Activated T-cell treated with anti-CD3 and anti-CD28 coated beads, Interleukin-2, amount 50 U/mL, for 72 hours (primary cell): ENCODE measurements at places on chromosomes 4 and X. TPM values are rescaled to one million over a fixed set of nuclear protein-coding genes. Genes with fewer than 3 reads are reported as not detected.

TRAM1L1 gene
- total RNA-seq = not detected

ADAD1 gene
- not detected for total RNA-seq

LINC00632 gene
- total RNA-seq = 1.4 TPM

CFI gene
- total RNA-seq = 0.17 TPM

CTAG1B gene
- not detected for total RNA-seq

EMCN gene
- total RNA-seq = not detected

AMTN gene
- not detected for total RNA-seq

DCAF8L1 gene
- total RNA-seq = not detected

TMPRSS11A gene
- not detected for total RNA-seq

C4orf36 gene
- not detected for total RNA-seq

DNA sequence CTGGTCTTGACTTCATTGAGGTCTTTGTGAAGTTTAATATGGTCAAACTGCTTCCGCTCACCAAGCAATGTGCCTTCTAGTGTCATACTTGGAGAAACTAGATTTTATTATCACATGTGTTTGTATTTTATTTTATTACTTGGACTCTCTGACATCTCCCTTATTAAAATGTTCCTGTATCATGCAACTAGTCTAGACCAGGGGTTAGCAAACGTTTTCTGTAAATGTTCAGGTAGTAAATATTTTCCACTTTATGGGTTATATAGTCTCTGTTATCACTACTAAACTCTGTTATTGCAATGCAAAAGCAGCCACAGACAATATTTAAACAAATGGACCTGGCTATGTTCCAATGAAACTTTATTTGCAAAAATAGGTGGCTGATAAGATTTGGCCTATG lies 443.8 kb downstream of the MID1IP1 start:
- no peak overlapping the region for H3K4me3 ChIP-seq
- H3K27ac ChIP-seq = no peak overlapping the region
- no peak for DNase-seq
- H3K4me1 ChIP-seq = peaks cover 19% of the 10 kb centered on the region
- H3K36me3 ChIP-seq = peaks cover 4% of the 10 kb centered on the region
- peaks cover 24% of the 10 kb centered on the region for H3K27me3 ChIP-seq

- H3K36me3 ChIP-seq = no peaks in the 10 kb centered on the region
- H3K27ac ChIP-seq = no peak overlapping the region
- no peak for DNase-seq
- H3K27me3 ChIP-seq = peaks cover 78% of the 10 kb centered on the region
- no peaks in the 10 kb centered on the region for H3K4me1 ChIP-seq
These were observed 329.7 kb upstream of the F9 start for GRCh38 chrX:139200793-139201192.

DNA sequence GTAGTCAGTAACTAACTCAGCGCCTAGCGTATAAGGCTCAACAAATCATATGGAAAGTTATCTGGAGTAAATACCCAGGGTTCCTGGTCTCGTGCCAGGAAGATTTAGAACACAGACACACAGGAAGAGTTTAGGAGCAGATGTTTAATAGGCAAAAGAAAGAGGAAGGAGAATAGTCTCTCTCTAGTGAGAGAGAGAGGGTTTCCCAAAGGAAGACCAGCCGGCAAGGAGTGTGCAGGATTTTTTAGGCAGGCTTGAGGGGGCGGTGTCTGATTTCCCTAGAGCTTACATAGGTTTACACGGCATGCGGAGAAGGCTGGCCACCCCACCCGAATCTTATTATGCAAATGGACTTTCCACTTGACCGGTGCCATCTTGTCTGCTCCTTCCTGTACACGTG lies 284.0 kb upstream of the FRG1 start:
- H3K4me3 ChIP-seq = no peak overlapping the region
- H3K27ac ChIP-seq = no peak overlapping the region
- no peak for DNase-seq

DNA sequence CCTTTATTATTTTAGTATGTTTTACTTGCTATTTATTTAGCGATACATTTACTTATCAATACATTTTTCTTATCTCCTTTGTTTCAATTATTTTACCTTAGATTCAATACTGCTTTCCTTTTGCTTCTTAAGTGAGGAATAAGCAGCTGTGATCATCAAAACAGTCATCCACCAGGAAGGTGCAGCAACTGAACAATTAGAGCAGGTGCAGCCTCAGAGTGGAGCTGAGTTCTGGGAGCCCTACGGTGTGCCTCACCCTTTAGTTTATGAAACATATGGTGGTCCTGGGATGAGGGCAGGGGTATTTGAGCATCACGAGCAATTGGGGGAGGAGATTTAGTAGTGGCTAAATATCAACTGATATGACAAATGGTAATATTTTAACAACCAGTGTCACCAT lies 111.0 kb downstream of the FRYL start:
- H3K4me1 ChIP-seq = peaks cover 23% of the 10 kb centered on the region
- no peak overlapping the region for H3K4me3 ChIP-seq
- no peak for DNase-seq
- H3K27me3 ChIP-seq = no peaks in the 10 kb centered on the region

DNA sequence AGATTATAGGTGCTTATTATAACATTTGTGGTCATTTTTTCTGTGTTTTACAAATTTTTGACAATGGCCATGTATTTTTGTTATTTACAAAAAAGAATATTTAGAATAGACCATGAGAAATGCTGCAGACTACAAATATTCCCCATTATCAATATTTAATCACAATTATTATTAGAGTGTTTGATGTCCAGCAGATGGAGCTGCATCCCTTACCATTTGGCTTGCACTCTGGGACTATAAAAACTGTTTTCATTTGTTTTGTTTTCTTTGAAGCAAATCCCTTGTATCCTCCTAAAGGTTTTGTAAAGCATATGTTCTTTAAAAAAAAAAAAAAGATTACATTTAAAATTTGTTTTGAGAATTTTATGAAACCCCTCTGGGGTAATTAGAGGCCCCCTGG lies 85.6 kb upstream of the CXorf66 start:
- no peak overlapping the region for H3K4me3 ChIP-seq
- no peaks in the 10 kb centered on the region for H3K36me3 ChIP-seq
- H3K27me3 ChIP-seq = peaks cover 36% of the 10 kb centered on the region

DNA sequence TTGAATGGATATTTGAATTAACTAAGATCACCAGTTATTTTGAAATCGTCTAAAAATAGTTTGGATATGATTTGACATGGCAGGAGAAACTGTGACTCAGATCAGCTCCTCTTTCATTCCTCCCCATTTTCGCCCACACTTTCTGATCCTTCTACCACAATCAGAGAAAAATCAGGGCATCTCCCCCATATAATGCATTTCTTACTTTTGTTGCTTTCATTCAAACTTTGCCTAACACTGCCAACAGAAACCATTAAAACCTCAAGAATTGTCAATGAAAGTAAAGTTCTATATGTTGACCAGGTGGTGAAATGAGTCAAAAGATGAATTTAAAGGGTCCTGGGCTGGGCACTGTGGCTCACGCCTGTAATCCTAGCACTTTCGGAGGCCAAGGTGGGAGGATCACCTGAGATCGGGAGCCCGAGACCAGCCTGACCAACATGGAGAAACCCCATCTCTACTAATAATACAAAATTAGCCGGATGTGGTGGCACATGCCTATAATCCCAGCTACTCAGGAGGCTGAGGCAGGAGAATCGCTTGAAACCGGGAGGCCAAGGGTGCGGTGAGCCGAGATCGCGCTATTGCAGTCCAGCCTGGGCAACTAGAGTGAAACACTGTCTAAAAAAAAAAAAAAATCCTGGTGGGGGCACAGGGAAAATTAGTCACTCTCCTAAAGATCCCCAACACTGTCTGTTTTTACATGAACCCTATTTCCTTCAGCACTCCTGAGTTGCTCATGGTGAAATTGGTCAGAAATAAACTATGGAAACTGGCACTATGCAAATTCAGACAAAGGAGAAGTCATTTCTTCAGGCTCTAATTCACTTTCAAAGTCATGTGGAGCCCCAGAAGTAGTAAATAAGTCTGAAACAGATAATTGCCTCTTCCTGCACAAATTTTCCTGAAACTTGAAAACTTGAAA lies 122.8 kb upstream of the NOCT start:
- no peak overlapping the region for H3K27ac ChIP-seq
- no peaks in the 10 kb centered on the region for H3K27me3 ChIP-seq
- no peak for DNase-seq
- peak overlapping the region; percentile 6 for H3K4me3 ChIP-seq

GRCh38 chr4:169795585-169795984 lies 37.8 kb upstream of the HPF1 start:
- H3K27me3 ChIP-seq = peaks cover 31% of the 10 kb centered on the region
- H3K4me3 ChIP-seq = no peak overlapping the region
- no peaks in the 10 kb centered on the region for H3K36me3 ChIP-seq
- H3K4me1 ChIP-seq = peaks cover 19% of the 10 kb centered on the region
- DNase-seq = no peak
- no peak overlapping the region for H3K27ac ChIP-seq

DNA sequence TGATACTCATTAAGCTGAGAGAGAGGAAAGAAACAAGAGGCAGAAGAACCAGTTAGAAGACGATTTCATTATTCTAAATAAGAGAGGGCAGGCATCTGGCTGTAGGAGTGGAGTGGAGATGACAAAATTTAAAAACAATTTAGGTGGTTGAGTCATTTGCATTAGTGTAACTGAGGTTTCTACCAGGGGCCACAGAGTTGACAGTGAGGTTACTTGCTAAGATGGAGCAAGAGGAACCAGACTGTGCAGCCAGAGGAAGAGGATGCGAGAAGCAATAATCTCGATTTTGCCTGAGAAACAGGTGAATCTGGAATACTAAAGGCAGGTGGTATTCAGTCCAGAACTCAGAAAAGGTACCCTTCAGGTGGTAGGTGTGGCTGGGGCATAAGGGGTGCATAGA lies 491.9 kb downstream of the MID1IP1 start:
- peak overlapping the region; percentile 19 for H3K4me3 ChIP-seq
- no peak overlapping the region for H3K27ac ChIP-seq
- DNase-seq = no peak
- H3K27me3 ChIP-seq = peaks cover 9% of the 10 kb centered on the region
- H3K36me3 ChIP-seq = peaks cover 26% of the 10 kb centered on the region

GRCh38 chr4:19317377-19317776 lies 934.3 kb upstream of the SLIT2 start:
- H3K36me3 ChIP-seq = no peaks in the 10 kb centered on the region
- H3K27me3 ChIP-seq = no peaks in the 10 kb centered on the region
- DNase-seq = no peak

DNA sequence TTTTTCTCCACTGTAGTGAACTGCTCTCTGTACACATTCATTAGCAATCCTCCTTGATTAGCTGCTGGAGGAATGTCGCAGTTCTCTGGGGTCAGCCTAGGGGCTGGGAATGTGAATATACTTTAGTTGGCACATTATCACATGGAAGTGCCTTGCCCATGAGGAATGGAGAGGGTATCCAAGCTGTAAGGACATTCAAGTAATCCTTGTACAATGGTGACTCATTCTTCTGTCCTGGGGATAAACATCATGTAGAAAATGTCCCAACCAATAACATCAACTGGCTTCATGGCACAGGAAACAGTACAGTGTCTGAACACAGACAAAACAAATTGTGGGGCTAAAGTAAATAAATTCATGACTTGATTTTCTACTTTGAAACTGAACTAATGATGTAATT lies 147.1 kb downstream of the GLRA2 start:
- peaks cover 21% of the 10 kb centered on the region for H3K27me3 ChIP-seq
- no peak overlapping the region for H3K4me3 ChIP-seq
- no peak for DNase-seq
- H3K27ac ChIP-seq = no peak overlapping the region
- H3K36me3 ChIP-seq = no peaks in the 10 kb centered on the region

GRCh38 chrX:121301356-121301755 lies 253.9 kb downstream of the GLUD2 start:
- no peak for DNase-seq
- peaks cover 18% of the 10 kb centered on the region for H3K27me3 ChIP-seq
- no peak overlapping the region for H3K27ac ChIP-seq
- no peaks in the 10 kb centered on the region for H3K36me3 ChIP-seq
- no peaks in the 10 kb centered on the region for H3K4me1 ChIP-seq

DNA sequence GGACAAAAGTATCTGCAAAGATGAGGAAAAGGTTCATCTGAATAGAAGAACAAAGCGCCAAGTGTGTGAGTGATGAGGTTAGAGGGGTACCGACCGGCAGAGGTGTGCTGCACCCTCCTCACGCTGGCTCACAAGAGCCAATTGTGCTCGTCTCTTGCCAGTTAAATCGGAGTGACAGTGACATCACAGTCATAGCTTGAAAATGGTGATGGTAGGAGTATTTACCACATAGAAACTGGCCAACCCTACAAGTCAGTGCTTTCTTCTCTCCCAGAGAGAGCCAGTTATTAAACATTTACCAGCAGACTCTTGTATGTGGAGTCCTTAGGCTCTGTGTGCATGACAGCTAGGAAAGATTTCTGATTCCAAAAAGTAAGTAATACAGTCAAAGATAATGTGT lies 32.4 kb downstream of the CLDN22 start:
- H3K36me3 ChIP-seq = no peaks in the 10 kb centered on the region
- DNase-seq = no peak
- H3K27ac ChIP-seq = no peak overlapping the region
- H3K4me1 ChIP-seq = no peaks in the 10 kb centered on the region
- no peak overlapping the region for H3K4me3 ChIP-seq
- H3K27me3 ChIP-seq = no peaks in the 10 kb centered on the region

- no peak overlapping the region for H3K27ac ChIP-seq
- peaks cover 9% of the 10 kb centered on the region for H3K4me1 ChIP-seq
- H3K36me3 ChIP-seq = no peaks in the 10 kb centered on the region
- no peak for DNase-seq
- H3K4me3 ChIP-seq = no peak overlapping the region
These were observed 112.5 kb upstream of the BMP3 start for GRCh38 chr4:80918004-80918403.

DNA sequence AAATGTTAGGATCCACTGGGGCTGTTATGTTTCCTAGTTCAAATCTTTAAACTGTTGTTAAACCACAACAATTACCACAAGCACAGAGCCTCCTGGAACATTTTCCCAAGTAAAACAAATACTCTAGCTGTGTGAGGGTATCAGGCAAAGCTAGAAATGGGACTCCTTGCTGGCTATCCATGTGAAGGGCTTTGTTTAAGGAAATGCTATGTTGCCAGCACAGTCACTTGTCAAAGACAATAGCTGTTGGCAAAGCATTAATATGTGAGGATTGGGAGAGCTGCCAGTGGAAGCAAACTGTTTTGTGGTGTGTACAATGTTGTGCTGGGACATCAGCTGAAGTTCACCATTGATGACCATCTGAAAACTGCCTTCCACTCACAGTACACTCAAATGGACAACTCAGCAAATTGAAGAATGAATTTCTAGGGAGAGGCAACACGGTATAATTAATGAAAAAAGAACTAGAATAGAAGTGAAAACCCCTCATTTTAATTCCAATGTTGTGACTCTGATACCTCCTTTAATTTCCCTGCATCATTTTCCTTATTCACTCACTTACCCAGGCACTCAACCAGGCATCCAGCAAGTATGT lies 100.8 kb downstream of the ANXA3 start:
- DNase-seq = no peak
- H3K4me1 ChIP-seq = peaks cover 13% of the 10 kb centered on the region
- peaks cover 27% of the 10 kb centered on the region for H3K27me3 ChIP-seq
- H3K36me3 ChIP-seq = no peaks in the 10 kb centered on the region

GRCh38 chr4:102392033-102392744 lies 46.9 kb upstream of the SLC39A8 start:
- no peak overlapping the region for H3K4me3 ChIP-seq
- H3K27me3 ChIP-seq = peaks cover 10% of the 10 kb centered on the region
- no peak for DNase-seq

GRCh38 chr4:170386971-170387370 lies 297.2 kb upstream of the AADAT start:
- H3K27ac ChIP-seq = no peak overlapping the region
- DNase-seq = no peak
- no peaks in the 10 kb centered on the region for H3K27me3 ChIP-seq

GRCh38 chr4:156132196-156132595 lies 178.5 kb upstream of the CTSO start:
- no peak overlapping the region for H3K4me3 ChIP-seq
- no peak for DNase-seq
- H3K27me3 ChIP-seq = no peaks in the 10 kb centered on the region
